ENCODE measurements at places on chromosomes 6 and 20. TPM values are rescaled to one million over a fixed set of nuclear protein-coding genes. Genes with fewer than 3 reads are reported as not detected.

DNA sequence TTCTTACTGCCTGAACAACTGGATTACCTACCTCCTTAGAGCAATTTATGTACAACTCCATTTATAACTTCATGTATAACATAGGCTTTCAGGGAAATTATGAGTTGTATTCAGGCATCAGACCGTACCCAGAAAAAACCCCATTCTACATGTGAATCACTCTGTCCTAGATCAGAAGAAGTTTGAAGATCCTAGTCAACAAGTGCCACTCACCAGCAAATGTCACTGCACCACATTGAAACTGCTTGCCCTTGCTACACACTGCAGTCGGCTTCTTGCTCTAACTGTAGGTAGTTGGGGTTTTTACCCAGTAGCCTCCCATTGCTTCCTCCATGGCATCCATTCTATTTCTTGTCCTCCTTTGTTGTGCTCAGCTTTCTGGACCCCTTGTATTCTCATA lies 132.4 kb downstream of the DNAH8 start:
- H3K36me3 ChIP-seq = no peaks in the 10 kb centered on the region
- H3K27me3 ChIP-seq = no peaks in the 10 kb centered on the region
- no peak overlapping the region for H3K4me3 ChIP-seq
- H3K4me1 ChIP-seq = no peaks in the 10 kb centered on the region
- no peak for DNase-seq
- H3K27ac ChIP-seq = no peak overlapping the region

TFAP2D gene
- total RNA-seq = not detected

DNA sequence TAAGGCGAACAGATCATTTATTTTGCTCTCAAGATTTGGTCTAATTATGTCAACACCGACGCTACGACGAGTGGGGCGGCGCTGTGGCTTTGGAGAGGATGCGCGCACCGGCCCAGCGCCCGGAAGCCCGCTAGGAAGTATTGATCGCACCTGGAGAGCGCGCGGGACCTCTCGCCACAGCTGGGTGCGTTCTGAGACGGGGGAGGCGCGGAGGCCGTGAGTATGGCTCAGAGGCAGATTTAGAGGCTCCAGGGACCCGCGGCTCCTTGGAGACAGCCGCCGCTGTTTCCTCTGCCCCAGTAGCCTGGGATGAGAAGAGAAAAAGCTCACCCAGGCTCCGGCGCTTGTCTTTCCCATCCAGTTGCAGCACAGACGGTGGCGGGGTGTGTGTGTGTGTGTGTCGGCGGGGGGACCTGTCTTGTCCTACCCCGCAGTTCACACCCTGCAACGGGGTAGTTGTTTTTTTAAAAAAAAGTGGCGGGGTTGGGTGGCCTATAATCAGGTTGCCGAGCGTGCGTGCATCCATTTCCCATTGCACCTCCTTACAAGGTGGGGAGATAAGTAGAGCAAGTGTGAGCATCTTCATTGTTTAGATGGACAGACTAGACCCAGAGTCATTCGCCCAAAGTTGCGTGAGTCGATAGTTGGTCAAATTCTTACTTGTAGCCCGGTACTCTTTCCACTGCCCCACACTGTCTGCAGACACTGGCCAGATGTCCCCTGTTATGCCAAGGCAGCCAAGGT lies 11.2 kb downstream of the TFAP2D start:
- DNase-seq = no peak
- H3K36me3 ChIP-seq = no peaks in the 10 kb centered on the region
- no peak overlapping the region for H3K4me3 ChIP-seq

DNA sequence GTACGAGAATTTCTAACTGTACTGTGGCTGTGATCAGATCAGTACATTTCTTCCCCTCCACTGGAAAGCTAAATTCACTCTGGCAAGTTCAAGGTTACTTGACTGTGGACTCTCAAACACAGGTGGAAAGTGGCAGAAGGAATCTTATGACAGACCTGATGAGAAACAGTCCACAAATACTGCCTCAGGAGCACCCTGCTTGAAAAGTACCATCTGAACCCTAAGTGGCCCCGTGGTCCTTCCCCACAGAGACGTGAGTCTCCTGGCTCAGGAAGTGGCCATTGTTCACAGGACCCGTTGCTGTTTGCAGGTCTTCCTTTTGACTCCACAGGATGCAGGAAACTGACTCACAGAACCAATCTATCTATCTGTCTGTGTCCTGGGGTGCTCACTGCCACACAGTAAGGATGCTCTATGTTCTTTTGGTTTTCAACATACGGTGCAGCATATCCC lies 47.5 kb upstream of the NHSL1 start:
- no peak for DNase-seq
- H3K27me3 ChIP-seq = no peaks in the 10 kb centered on the region
- H3K36me3 ChIP-seq = no peaks in the 10 kb centered on the region
- H3K27ac ChIP-seq = no peak overlapping the region
- no peak overlapping the region for H3K4me3 ChIP-seq

SIRPD gene
- total RNA-seq = not detected

TRAPPC3L gene
- total RNA-seq = not detected

GRCh38 chr20:46557231-46557956 lies 6.9 kb upstream of the OCSTAMP start:
- no peak overlapping the region for H3K4me3 ChIP-seq
- H3K27ac ChIP-seq = no peak overlapping the region
- H3K4me1 ChIP-seq = no peaks in the 10 kb centered on the region
- H3K27me3 ChIP-seq = peaks cover 3% of the 10 kb centered on the region
- DNase-seq = no peak

DNA sequence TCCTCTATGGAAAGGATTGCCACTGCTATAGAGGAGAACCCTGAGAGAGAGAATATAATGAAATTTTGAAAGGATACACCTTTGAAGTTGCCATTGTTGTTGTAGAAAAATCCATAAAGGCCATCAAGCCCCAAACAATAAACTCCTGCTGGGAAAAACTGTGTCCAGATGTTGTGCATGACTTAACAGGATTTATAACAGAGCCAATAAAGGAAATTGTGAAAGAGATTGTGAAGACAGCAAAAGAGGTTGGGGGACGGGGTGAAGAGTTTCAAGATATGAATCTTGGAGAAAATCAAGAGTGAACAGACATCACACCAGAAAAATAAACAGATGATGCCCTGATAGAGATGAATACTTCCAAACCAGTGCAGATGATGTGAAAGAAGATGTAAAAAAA lies 396.4 kb downstream of the BCKDHB start:
- no peak for DNase-seq
- no peak overlapping the region for H3K4me3 ChIP-seq
- no peak overlapping the region for H3K27ac ChIP-seq
- no peaks in the 10 kb centered on the region for H3K4me1 ChIP-seq

- peaks cover 32% of the 10 kb centered on the region for H3K4me1 ChIP-seq
- no peaks in the 10 kb centered on the region for H3K27me3 ChIP-seq
- DNase-seq = no peak
- H3K27ac ChIP-seq = peak overlapping the region; percentile 96
Measured at GRCh38 chr20:41249411-41250281, 67.9 kb downstream of the ZHX3 start.

DNA sequence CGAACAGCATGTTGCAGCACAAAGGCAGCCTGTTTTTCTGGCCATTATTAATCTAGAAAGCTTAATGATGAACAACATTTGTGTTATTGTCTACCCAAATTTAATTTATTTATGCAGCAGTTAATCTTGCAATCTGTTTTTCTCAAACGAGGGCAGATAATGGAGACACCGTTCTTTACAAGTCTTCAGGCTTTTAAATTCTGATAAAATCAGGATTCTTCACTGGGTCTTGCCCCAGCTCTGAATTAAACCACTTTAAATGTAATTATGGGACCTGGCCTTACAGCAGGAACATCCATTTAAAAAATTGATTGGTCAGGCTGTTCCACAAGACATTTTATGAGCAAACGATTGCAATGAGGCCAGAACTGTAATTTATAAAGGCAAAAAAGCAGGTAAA lies 26.5 kb upstream of the INSM1 start:
- no peaks in the 10 kb centered on the region for H3K4me1 ChIP-seq
- H3K27me3 ChIP-seq = no peaks in the 10 kb centered on the region
- H3K4me3 ChIP-seq = no peak overlapping the region

DNA sequence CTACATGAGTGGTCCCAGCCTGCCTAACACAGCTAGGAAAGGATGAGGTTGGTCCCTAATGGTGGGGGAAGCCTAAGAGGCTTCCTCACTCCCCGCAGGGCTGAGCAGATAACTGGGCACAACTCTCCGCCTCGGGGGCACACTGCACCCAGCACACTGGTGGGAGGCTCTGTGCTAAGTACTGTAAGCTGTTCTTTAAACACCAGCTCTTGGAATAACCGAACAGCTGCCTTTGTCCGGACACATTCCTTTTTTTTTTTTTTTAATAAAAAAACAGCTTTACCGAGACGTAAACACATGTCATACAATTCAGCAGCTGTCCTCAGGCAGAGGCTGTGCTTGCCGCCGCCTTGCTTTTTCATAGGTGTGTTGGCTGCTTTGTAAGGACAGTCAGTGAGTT lies 6.9 kb downstream of the PSMG4 start:
- H3K27ac ChIP-seq = no peak overlapping the region
- DNase-seq = no peak
- no peak overlapping the region for H3K4me3 ChIP-seq
- no peaks in the 10 kb centered on the region for H3K36me3 ChIP-seq
- no peaks in the 10 kb centered on the region for H3K27me3 ChIP-seq

HSPA1L gene
- total RNA-seq = 1.6 TPM

GRCh38 chr6:31621991-31622390 lies 1.5 kb downstream of the PRRC2A start:
- H3K36me3 ChIP-seq = peaks cover 16% of the 10 kb centered on the region
- H3K27me3 ChIP-seq = no peaks in the 10 kb centered on the region
- H3K27ac ChIP-seq = peak overlapping the region; percentile 99
- peak overlapping the region; percentile 93 for H3K4me3 ChIP-seq
- H3K4me1 ChIP-seq = peaks cover 8% of the 10 kb centered on the region

GRCh38 chr20:55888685-55889084 lies 116.6 kb downstream of the CBLN4 start:
- no peaks in the 10 kb centered on the region for H3K27me3 ChIP-seq
- H3K27ac ChIP-seq = no peak overlapping the region
- H3K4me1 ChIP-seq = no peaks in the 10 kb centered on the region
- no peak for DNase-seq

DNA sequence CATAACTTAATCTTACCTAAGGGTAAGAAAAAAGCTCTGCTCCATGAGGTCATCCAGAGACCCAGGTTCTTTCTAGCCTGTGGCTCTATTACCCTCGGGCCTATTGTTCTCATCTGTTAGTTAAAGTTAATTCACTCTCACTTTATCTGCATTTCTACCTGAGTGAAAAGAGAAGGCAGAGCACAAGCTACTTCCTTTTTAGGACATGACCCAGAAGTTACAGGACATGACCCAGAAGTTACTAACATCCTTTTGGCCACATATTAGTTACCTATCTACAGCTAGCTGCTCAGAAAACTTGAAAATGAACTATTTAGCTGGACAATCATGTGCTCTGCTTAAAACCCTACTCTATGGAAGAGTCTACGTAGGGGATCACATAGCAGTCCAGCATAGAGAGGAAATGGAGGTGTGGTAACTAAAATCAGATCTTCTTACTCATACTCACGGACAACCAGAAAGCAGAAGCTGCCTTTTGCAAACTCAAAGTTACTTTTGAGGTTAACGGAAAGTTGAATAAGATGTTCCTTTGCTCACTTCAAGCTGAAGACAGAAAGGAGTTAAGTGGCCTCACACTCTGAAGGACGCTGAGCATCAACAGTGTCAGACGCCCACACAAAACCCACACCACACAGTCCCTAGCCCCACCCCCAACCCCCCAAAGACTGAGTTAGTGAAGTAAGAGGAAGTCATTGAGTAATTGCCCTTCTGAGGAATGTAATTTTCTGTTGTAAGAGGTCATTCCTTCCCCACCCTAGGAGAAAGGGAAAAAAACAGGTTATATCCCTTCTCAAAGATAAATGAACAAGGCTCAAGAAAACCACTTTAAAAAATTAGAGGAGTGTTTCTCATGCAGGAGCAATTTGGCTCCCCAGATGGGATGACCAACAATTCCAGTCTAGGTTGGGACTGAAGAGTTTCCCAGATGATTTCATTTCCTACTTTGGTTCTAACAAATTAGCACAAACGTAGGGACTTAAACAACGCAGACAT lies 45.9 kb upstream of the TAB2 start:
- no peak overlapping the region for H3K27ac ChIP-seq
- no peaks in the 10 kb centered on the region for H3K4me1 ChIP-seq
- no peak for DNase-seq
- H3K4me3 ChIP-seq = no peak overlapping the region

DEF6 gene
- total RNA-seq = 14.2 TPM

All from breast epithelium (tissue), 4 donors.